GM23338 (cell line): ENCODE measurements at places on chromosomes 6 and 20.

DNA sequence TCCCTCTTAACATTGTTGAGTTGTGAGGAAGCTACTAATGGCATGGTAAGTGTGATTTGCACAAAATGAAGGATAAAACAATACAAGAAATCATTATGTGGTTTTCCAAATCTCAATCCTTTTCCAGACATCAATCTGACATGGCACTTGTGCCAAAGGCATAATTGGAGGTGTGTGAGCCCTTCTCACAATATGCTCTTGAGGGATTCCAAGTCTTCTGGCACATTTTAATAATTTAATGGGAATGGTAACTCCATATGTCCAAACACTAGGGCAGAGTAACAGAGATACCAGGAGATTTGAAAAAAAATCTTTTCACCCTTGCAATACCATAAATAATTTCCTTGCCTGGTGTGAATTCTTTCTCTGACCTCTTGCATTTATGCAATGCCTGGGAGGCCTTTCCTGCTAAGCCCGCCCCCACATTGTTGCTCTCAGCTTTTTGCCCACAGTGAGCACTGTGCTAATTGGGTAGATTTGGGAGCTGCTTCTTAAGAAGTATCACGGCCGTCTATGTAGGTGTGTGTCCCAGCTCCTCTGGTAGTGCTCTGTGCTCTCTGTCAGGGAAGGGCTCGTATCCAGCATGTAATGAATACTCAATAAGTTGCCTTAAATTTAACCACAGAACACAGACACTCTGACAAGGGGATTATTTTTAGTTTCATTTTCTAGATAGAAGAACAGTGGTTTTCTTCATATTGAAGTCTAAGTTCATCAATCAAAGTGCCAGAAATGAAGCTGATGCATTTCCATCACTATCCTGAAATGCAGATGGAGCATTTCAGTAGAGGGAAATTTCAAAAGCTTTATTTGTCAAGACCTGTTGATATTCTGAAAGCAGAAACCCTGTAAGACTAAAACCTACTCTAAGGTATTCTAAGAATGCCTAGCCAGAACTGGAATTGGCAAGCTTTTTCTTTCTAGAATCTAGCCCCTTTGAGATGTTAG, 54.4 kb upstream of the CEP85L start:
- peak; percentile 75 for DNase-seq

DNA sequence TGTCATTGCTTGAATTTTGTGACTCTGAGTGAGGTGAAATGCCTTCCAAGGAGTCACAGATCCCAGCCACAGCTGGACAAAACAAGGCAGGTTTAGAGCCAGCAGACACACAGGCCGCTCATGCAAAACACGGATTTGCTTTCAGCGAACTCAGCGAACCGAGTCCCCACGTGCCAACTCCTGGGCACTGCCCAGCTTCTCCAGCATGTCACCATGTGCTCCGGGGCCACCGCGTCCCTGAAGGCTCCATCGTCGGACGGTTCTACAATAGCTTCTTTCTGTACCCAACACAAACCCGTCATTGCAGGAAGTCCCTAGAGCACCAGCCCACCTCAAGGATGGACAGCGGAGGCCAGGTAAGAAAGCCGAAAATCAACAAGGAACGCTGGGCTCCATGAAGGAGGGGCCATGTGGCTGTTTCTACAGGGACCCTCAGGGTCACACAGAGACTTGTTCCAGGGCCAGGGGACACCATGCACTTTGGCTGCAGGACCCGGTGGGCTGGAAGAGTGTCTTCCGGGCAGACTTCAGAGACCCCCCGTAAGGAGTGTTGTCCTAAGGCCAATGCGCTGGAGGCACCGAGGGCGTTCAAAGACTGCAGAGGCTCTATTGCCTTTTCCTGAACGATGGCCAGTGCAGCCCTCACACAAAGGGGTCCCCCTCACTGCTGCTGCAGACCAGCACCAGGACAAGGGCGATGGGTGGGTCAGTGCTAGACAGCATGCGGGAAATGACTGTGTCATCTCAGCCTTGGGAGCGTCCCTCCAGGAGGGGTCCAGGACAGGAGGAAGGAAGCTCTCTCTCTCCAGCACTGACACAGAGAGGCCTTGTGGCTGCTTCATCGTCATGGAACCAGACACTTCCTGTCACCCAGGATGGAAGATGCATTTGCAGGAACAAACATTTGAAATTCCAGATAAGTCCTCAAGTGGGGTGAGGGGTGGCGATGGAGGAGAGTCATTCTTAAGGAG, 19.8 kb downstream of the DACT2 start:
- no peak for DNase-seq

- peak; percentile 47 for DNase-seq
Observed at GRCh38 chr20:33443006-33443511, 504 bp downstream of the SNTA1 start.

- no peak for DNase-seq
Observed at GRCh38 chr20:43878776-43879175, 35.9 kb upstream of the TOX2 start.

DNA sequence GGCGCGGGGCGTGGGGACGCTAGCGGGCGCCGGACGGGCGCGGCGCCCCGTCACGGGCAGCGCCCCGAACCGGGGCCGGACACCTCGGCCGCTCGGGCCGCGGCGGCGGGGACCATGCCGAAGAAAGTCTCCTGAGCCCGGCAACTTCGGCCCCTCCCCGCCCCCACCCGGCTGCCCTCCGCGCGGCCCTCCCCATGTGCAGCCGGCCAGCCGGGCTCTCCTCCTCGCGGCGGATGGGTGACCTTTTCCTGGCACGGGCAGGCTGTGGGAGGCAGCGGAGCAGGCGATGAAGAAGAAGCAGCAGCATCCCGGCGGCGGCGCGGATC, 278 bp downstream of the UST start:
- peak; percentile 49 for DNase-seq

DNA sequence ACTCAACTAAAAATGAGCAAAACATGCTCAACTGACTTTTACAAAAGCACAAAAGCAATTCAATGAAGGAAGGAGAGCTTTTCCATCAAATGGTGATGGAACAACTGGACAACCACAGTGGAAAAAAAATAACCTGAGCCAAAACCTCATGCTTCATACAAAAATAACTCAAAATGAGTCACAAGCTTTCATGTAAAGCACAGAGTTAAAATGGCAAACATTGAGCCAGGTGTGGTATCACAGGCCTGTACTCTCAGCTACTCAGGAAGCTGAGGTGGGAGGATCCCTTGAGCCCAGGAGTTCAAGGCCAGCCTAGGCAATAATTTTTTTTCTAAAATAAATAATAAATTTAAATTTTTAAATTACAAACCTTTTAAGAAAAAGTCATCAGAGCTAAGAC, 18.4 kb upstream of the HLA-G start:
- no peak for DNase-seq

- DNase-seq: no peak
Observed at GRCh38 chr6:5279891-5280338, 18.6 kb downstream of the FARS2 start.

DNA sequence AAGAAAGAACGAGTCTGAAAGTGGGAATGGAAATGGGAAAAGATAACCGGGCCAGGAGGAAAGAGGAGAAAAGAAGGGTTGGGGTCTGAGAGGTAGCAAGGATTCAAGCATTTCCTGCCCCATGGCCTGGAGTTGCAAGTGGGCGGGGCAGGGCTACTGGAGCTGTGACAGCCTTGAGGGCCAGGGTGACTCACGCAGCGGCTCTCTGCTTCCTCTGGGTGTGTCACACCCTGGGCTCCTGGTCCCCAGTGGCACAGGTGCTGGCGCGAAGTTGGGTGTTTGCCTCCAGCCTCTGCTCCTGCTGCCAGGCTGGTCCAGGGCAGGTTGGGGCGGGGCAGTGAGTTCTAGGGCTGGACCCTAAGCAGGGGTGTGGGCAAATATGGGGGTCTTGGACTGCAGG, 3.3 kb upstream of the ULBP3 start:
- peak; percentile 63 for DNase-seq

DNA sequence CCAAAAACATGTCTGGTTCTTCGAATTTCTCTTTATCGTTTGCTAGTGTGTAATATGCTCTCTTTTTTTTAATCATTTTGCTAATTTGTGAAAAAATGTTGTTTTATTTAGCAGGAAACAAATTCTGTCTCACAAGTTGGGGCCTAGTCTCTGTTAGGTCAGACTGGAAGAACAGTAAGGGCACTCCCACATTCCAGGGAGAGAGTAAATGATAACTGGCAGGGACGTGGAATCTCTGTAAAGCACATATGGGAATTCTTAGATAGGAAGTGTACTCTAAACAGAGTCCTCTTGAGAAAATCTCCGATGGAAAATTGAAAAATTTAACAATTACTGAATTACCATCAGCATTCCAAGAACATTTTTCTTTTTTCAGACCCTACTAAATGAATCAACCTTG, 16.4 kb upstream of the CCDC28A start:
- no peak for DNase-seq

GRCh38 chr6:85669735-85670194, 27.1 kb upstream of the SYNCRIP start:
- peak; percentile 71 for DNase-seq

- DNase-seq: no peak
Observed at GRCh38 chr6:15474196-15474595, 188.6 kb downstream of the DTNBP1 start.

GRCh38 chr20:47770935-47771334, 14.3 kb downstream of the SULF2 start:
- DNase-seq: no peak

GRCh38 chr6:118280210-118280609, 267.9 kb upstream of the PLN start:
- DNase-seq: no peak
